ENCODE measurements at places on chromosomes 16 and 17. TPM values are rescaled to one million over a fixed set of nuclear protein-coding genes. Genes with fewer than 3 reads are reported as not detected.

Gene ATP6V0D1
- 100 TPM for total RNA-seq

Gene GPR142
- total RNA-seq = not detected

Gene NPIPA7
- total RNA-seq = 5.4 TPM

Gene MYH13
- total RNA-seq = not detected

Gene SLC16A11
- not detected for total RNA-seq

Gene NPB
- total RNA-seq = 0.55 TPM

Gene TMEM92
- 19.1 TPM for total RNA-seq

Gene AATK
- total RNA-seq = 0.25 TPM

Gene KRT23
- total RNA-seq = 0.08 TPM

All from A549 treated with Mapracorat at 1 μM for 4 hours (cell line).